ENCODE measurements at places on chromosomes 4 and X.

DNA sequence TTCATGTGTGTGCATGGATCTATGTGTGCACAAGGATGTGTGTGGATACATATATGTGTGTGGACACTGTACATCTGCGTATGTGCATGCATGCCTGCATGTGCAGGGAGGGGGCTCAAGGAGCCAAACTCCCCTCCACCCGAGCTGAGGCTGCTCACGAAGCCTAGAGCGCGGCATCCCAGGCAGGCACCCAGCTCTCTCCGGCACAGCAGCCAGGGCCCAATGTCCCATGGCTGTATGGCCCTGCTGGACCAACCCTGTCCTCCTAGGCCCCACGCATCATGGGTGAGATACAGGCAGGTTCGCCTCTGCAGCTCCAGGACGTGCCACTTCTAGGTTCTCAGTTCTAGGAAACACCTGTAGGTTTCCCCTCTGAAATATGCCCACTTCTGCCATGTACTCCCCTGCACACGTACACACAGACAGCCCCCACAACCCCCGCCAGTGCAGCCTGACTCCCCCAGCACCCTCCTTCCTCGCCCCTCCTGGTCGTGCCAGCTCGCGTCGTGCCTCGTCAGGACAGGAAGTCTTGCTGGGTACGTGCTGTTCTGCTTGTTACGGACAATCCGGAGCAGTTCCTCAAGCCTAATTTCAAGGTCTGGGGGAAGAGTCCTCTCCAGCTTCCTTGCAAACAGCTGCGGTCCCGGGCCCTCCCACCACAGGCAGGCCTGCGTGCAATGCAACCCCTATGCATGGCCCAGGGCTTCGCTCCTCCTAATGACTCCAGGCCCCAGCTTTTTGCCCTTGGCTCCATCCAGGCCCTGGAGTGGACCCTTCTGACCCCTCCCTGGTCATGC, 3.2 kb upstream of the ADRA2C start:
- DNase-seq, result no peak

GRCh38 chr4:86536151-86536550, 58.0 kb upstream of the PTPN13 start:
- no peak for DNase-seq

DNA sequence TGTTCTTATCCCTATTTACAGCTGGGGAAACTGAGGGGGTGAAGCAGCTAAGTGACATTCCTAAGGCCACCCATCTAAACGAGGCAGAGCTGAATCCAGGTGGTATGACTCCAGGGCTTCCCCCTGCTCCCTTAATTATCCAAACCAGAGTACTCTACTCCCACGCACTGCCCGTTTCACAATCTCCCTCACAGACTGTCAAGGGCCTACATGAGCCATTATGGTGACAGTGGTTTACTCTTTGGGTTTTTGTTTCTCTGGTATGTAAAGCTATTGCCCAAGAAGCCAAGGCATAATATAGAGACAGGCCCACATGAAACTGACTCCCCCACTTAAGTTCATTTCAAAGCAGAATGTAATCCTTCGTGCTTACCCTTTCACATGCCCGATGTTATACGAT, 95.1 kb downstream of the NHS start:
- no peak for DNase-seq

GRCh38 chrX:24294619-24295018, 19.2 kb downstream of the SUPT20HL2 start:
- no peak for DNase-seq

- peak; percentile 51 for DNase-seq
These were observed 14.9 kb downstream of the NRK start for GRCh38 chrX:105837232-105837631.

- no peak for DNase-seq
These were observed 6.2 kb upstream of the TMEM128 start for GRCh38 chr4:4254199-4254598.

- peak; percentile 21 for DNase-seq
These were observed 15.0 kb downstream of the AGA start for GRCh38 chr4:177427192-177427591.

DNA sequence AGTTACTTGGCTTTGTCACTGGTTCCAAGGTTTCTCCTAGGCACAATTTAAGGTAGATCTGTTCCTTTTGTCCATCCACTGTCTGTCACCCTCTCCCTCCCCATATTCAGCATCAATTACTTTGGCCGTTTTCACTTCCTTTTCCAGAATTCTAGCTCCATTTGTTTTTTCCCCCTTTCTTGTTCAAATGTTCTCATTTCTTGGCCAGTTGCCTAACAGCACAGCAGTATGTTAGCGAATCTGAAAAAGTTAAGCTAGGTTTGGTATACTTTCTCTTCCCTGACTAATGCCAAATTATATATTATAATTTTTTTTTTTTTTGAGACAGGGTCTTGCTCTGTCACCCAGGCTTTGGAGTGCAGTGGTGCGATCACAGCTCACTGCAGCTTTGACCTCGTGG, 409.1 kb upstream of the TEX13C start:
- DNase-seq, result no peak

DNA sequence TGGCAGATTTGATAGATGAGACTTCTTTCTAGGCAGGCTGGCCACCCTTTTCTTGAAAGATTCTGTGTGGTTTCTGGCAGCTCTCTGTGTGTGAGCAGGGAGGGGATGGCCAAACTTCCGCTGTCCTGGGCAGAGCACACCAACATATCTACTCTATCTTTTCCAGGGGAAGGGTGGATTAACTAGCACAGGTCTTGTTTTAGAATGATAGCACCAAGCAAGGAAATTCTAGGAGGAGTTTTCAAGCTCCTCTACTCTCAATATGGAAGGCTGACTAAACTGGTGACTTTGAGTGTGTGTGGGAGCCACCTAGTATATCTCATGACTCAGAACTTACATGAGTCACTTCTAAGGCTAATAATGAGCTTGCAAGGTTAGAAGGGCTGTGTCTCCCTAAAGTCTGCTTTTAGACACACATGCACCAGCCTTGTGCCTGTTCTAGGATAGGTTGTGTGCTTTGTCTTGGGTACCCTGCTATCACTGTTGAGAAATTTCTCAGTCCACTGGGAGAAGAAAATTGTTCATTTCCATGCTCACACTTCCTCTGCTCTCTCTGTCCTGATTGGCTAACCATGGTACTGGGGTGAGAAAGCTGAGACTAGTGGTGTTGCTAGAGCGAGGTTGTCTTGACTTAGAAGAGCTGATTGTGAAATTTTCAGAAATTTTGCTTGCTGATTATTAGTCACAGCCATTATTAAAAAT, 72.9 kb downstream of the YIPF6 start:
- DNase-seq, result peak; percentile 23

- no peak for DNase-seq
These were observed 454.2 kb downstream of the NLGN4X start for GRCh38 chrX:5774446-5774845.

- DNase-seq, result no peak
These were observed 76.7 kb upstream of the HS3ST1 start for GRCh38 chr4:11505221-11505971.

- DNase-seq, result no peak
These were observed 111.5 kb downstream of the GNL3L start for GRCh38 chrX:54641530-54641929.

GRCh38 chrX:118115953-118116712, 477 bp downstream of the KLHL13 start:
- no peak for DNase-seq

- no peak for DNase-seq
These were observed 106.8 kb upstream of the FAM47A start for GRCh38 chrX:34238896-34239295.

GRCh38 chr4:58658701-58659100, 1548.5 kb upstream of the IGFBP7 start:
- DNase-seq, result no peak

DNA sequence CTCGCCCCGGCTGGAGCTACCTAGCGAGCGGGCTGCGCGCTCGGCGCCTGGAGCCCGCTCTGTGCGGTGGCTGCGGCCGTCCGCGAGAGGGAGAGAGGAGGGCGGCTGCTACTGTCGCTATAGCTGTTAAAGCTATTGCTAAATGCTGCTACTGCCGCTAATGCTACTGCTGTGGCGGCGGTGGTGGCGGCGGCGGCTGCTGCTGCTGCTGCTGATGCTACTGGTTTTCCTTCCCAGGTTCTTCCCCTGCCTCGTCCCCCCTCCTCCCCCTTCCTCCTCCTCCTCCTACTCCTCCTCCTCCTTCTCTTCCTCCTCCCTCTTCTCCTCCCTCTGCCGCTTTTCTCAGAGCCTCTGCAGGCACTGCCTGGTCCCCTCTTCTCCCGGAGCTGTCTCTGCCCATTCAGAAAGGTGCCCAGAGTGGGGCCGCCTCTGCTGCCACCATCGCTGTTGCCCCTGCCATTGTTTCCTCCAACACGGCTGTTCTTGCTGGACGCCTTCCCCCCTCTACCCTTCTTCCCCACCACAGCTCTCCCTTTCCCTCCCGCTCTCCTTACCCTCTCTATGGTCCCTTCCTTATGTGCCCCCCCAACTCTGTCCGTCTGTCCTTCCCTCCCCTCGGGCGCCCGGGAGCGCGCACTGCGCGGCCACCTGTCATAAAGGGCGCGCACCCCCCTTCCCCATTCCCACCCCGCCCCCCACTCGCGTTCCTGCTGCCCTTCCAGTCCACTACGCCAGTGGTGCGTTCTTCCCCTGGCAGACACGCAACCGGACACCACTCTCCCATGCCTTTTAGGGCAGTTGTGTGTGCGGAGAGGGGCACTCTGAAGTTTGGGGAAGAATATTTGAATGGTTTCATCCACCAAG, at the start of gene NEXMIF:
NEXMIF (minus strand) TSS at position 228 of the 864 bp plus-strand sequence.
- no peak for DNase-seq

DNA sequence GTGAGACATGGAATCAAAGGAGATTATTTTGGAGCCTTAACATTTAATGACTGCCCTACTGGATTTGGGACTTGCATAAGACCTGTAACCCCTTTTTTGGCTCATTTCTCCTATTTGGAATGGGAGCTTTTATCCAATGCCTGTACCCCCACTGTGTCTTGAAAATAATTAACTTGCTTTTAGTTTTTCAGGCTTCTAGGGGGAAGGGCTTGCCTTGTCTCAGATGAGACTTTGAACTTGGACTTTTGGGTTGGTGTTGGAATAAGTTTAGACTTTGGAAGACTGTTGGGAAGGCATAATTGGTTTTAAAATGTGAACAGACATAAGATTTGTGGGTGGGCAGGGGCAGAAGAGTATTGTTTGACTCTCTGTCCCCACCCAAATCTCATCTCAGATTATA, 189.1 kb upstream of the POU3F4 start:
- no peak for DNase-seq

- DNase-seq, result no peak
These were observed 55.2 kb downstream of the MMRN1 start for GRCh38 chr4:89949782-89950387.

GRCh38 chr4:26749867-26750266, 110.8 kb upstream of the STIM2 start:
- no peak for DNase-seq

GRCh38 chrX:123267220-123267619, 83.1 kb downstream of the GRIA3 start:
- peak; percentile 12 for DNase-seq

- no peak for DNase-seq
These were observed 438.9 kb downstream of the GRXCR1 start for GRCh38 chr4:43331226-43332051.

DNA sequence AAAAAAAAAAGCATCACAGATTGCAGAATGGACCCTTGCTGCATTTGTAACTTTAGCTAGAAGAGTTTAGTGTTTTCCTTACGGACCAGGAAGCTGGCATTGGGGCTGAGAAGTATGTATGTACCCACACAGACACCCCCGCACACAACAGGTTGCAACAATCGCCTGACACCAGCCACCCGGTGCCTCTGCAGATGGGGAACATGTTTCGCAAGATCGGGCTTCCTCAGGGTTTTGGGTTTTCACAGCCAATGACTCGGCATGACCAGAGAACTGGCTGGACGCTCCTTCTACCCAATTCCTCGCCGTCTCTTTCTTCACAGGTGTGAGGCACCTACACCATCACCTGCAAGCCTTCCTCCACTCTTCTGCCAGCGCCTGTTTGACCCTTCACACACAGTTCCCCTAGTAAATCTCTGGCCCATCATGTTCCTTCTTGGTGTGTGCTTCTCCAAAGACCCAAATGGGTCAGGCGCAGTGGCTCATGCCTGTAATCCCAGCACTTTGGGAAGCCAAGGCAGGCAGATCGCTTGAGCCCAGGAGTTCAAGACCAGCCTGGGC, 70.4 kb downstream of the DHRSX start:
- no peak for DNase-seq

DNA sequence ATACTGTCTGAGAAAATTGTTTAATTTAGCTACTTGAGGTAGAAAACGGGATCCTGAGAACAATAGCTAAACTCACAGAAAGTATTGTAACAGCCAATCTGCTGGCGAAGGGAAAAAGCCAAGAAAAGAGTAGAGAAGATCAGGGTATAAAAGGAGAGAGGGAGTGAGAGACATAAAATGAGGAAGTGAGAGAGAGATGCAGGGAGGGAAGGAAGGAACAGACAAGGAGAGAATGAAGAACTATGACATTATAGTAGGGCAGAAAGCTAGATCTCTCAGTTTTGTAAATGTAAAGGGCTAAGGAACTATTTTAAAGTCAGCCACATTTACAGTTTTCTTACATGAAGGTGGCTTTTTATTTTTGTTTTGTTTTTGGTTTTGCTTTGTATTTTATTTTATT, 1.6 kb upstream of the GIMD1 start:
- DNase-seq, result no peak

- no peak for DNase-seq
These were observed 241.8 kb downstream of the GALNTL6 start for GRCh38 chr4:172055046-172055445.

DNA sequence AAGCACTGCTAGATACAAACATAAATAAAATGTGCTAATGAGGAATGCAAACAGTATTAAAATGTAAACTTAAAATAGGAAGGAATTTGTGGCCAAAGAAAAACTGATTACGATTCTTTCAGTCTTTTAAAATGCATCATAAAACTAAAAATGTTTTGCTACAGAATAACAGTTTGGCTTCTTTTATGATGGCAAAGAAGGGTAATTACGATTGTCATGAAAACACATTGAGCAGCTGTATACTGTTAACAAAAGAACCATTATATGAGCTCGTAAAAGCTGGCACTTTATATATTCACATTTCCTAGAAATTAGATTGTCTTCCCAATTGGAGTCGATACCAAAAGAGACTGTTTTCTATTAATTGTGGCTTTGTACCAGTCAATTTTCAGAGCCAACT, 290.4 kb downstream of the NR3C2 start:
- no peak for DNase-seq

GRCh38 chr4:1686440-1687036, 2.4 kb upstream of the FAM53A start:
- no peak for DNase-seq

GRCh38 chr4:142383800-142384470, 462.2 kb downstream of the INPP4B start:
- DNase-seq, result no peak

- no peak for DNase-seq
These were observed 24.3 kb upstream of the CD38 start for GRCh38 chr4:15753786-15754185.

DNA sequence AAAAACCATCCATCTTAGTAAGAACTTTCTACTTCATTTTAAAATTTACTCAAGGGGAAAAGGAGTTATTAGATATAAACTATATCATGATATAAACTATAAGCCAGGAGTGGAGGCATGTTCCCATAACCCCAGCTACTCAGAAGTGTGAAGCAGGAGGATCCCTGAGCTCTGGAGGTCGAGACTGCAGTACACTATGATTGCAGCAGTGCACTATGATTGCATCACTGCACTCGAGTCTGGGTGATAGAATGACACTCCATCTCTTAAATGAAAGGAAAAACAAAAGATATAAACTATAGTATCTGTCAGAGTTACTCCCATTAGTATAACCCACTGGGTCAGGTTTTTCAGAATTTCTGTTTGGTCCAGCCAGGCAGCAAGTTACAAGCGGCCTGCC, 47.6 kb downstream of the RPS3A start:
- DNase-seq, result no peak

GRCh38 chr4:52049266-52049665, 1.8 kb upstream of the SPATA18 start:
- DNase-seq, result no peak
